CD4-positive, alpha-beta T cell treated with Interleukin-15 for 4 hours (primary cell): ENCODE measurements at places on chromosomes 11 and 22.
A peak's percentile ranks its signal among the peaks of the same experiment; 100 is the strongest.

DNA sequence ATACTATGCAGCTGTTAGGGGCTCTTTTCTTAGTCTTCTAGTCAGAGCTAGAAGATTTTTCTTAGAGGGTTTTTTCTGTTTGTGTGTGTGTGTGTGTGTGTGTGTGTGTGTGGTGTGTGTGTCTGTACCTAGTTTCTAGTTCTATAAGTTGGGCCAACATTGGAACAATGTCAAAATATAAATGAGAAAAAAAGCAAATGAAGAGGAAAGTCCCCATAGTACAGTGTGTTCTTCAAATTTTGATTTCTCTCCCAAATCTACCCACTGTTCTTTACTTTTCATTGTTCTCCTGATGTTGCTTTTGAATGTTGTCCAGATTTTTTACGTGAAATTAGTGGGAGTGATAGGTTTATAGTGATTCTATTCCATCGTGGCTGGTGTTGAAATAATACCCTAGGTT lies 2153.4 kb upstream of the RAG2 start:
- DNase-seq, result no peak

DNA sequence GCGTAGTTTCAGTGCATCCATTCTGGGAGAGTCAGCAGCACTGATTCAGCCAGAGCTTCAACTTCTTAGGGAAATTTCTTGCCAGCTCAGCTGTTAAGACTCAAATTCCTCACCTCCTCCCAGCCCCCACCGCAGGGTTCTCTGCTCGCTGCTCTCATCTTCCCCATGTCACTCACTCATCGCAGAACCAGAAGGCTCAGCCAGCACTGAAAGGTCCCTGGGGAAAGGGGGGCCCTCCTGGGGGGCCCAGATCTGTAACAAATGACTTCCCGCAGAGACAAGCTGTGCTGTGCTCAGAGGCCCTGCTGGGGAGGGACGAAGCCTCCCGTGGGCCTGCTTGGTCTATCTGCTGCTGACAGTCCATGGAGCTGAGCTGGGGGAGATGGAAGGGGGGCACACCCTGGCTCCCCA lies 220.6 kb downstream of the NTM start:
- DNase-seq, result no peak

- DNase-seq, result no peak
Measured at GRCh38 chr11:105274631-105275030, 135.1 kb upstream of the CARD18 start.

- DNase-seq, result no peak
Measured at GRCh38 chr11:115423728-115424459, 80.3 kb downstream of the CADM1 start.

- DNase-seq, result peak; percentile 62
Measured at GRCh38 chr11:5600374-5600851, 4.0 kb downstream of the TRIM6 start.

- no peak for DNase-seq
Measured at GRCh38 chr11:18704698-18705097, 6.1 kb downstream of the TMEM86A start.

GRCh38 chr22:37173709-37174108 lies 14.3 kb downstream of the C1QTNF6 start:
- DNase-seq, result no peak

DNA sequence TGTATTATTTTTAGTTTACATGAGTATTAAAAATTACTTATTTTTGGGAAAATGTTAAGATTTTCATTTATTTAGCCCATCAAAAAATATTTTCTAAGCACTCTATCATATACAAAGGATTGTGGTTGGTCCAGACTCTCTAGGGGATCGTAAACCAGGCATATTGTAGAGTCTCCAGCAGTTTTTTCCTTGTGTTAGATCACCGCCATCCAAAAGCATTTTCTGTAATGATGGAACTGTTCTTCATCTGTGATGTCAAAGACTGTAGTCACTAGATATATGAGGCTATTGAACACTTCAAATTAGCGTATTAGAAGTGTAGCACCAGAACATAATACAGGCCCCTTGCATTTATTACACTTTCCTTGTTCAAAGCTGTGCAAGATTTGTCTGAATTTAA lies 154.9 kb downstream of the SBF2 start:
- no peak for DNase-seq

- no peak for DNase-seq
Measured at GRCh38 chr11:100004541-100004940, 682.5 kb upstream of the ARHGAP42 start.

GRCh38 chr11:115682888-115683287 lies 178.7 kb upstream of the CADM1 start:
- DNase-seq, result no peak

DNA sequence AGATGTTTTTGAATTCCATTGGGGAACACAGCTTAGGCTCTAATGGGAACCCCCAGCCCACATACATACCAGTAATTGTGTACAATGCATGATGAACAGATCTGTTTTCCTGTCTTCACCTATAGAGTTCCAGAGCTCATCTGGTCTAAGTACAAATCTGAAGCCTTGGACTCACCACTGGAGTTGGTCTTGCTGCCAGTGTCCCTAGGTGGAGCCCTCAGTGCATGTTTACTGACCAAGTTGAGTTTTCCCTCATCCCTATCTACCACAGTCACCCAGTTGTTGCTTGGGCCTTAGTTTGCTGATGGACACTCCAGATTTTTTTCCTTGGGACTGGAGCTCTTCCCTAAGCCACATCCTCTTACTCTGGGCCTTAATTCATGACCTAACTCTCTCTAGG lies 159.2 kb upstream of the DDI1 start:
- DNase-seq, result no peak
